B cell (primary cell): ENCODE measurements at places on chromosomes 13 and 19. TPM values are rescaled to one million over a fixed set of nuclear protein-coding genes. Genes with fewer than 3 reads are reported as not detected.

GRCh38 chr19:3374369-3375112 is 8.2 kb downstream of the NFIC start:
- DNase-seq, result no peak

The RFPL4A gene
- not detected in 2 replicates for polyA plus RNA-seq

The GRIK5 gene
- 0.09 and 0.33 TPM in 2 replicates for polyA plus RNA-seq

DNA sequence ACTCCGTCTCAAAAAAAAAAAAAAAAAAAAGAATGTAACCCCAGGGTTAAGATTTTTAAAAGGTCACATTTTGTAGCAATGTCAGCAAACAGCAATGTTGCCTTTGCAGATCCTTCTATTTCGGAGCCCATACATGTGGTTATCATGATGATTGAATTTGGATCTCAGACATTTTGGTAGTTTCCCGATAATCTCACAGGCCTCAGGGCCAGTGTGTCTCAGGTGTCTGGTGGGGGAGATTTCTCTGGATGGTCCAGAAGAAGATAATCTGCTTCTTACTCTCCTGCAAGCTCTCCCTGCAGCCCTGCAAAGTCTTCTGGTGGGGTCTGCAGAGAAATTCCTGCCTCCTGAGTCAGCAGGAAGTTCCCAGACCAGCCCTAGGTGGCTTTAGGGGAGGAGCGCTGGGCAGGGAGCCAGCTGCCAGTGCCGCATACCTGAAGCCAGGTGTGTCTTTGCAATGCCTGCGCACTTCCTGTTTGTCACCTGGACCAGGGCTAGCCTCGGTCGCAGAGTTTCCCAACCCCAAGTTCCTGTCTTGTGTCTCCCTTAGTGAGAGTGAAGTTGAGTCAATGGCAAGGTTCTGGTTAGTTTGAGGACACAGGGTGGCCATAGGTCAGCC is 1.4 kb downstream of the SH2D3A start:
- peak; percentile 31 for DNase-seq

DNA sequence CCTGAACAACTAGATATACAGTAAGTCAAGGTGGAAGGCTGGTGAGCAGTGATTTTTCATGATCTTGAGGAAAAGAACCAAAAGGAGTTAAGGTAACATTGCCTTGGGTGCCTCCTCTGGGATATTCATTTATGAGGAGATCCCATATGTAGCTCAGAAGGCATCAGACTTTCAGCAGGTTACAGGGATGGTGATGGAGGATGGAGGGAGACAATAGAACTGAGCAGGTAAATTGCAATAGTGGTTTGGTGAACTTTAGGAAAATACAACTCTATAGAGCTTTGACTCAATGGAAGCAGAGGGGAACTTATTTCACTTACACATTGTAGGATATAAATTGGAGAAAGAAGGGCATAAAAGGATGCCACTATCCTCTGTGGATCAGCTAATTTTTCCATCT is 243.4 kb upstream of the SPRY2 start:
- no peak for DNase-seq

DNA sequence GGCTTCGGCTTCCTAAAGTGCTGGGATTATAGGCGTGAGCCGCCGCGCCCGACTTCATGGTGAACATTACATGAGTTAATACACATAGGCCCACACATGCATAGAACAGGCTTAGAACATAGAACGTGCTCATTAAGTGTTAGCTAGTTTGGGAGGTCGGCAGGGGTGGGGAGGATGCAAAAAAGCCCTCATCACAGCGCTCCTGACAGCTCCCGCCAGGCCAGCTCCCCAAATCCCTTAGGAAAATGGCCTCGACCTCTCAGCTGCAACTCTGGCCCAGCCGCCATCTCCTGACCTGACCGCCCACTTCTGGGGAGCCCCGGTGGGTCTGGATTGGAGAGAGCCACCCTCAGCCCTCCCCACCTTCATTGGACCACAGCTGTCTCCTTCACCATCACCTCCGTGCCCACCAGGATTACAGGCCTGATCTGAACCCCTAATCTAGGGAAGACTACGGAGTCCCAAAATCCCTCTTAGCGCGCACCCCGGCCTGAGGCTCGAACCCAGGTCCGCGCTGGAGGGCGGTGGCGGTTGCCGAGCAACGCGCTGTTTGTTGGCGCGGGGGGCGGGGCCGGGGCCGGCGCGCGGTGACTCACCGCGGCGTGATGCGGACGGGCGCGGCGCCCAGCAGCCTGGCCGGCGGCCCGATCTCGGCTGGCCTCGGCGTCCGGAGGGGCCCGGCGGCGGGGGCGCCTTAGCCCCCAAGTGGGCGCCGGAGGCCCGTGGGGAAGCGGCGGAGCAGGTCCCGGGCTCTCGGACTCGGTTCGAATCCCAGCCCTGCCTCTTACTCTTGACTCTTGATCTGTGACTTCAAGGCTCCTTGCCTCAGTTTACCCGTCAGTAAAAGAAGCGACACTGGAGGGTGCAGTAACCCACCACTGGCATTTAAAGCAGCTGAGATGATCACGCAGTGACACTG is 26.7 kb upstream of the NANOS3 start:
- peak; percentile 84 for DNase-seq

The ZNF579 gene
- polyA plus RNA-seq, result 3.7 and 6.7 TPM in 2 replicates

GRCh38 chr13:30868799-30869470 is 37.1 kb upstream of the MEDAG start:
- DNase-seq, result no peak

- DNase-seq, result no peak
Measured at GRCh38 chr13:26678796-26679195, 81.8 kb downstream of the GPR12 start.

DNA sequence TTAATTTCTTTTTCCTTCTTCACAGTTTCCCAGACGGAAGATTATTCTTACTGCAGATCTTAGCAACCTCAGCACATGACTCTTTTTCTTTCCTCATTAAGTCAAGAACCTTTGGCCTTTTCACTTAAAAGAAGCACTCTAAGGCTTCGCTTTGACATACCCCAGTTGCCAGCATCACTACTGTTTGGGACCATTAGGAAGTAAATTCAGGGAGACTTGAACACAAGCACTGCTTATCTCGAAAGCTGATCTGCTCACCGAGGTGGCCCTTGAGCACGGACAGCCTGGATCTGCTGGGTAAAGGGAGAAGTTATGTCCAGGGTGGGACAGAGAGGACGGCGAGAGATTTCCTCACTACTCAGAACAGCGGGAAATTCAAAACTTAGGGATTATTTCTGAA is 151.4 kb upstream of the RNF113B start:
- DNase-seq, result no peak

The PLEKHA4 gene
- polyA plus RNA-seq, result 4.3 and 6.0 TPM in 2 replicates

- DNase-seq, result no peak
Measured at GRCh38 chr13:113814435-113814821, 49.4 kb downstream of the GAS6 start.

DNA sequence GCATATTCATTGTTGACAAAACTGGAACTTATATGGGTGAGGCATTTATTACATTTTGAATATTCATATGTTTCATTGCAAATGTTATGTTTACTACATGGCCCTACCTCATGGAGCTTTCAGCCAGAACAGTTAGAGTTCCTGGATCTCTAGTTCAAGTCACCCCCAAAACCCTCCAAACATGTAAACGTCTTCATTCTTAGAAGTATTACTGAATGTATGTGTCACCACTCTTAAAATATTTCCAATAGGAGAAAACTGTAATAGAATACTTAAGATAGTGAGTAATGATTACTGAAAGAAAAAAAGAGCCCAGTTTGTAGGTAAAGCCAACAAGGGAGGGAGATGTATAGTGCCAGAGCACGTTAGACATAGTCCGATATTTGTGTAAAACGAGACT is 23.5 kb downstream of the URI1 start:
- DNase-seq, result no peak

DNA sequence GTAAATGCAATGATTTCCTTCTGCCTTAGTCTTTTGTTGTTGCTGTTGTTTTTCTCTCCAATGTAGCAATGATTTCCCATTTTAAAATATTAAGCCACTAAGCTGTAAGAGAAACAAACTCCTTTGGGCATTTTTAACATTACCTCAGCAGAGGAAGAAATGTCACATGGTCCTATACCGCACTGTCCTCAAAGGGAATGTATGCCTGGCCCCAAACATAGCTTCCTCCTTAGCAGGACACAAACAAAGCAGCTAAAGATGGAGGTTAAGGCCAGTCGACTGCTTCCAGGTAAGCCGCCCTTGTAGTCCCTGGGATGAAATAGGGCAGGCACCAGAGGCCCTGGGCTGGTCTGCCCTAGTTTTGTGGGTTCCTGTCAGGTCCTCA is 249.0 kb downstream of the TSHZ3 start:
- DNase-seq, result no peak

- no peak for DNase-seq
Measured at GRCh38 chr13:96533408-96533807, 443.5 kb downstream of the HS6ST3 start.

DNA sequence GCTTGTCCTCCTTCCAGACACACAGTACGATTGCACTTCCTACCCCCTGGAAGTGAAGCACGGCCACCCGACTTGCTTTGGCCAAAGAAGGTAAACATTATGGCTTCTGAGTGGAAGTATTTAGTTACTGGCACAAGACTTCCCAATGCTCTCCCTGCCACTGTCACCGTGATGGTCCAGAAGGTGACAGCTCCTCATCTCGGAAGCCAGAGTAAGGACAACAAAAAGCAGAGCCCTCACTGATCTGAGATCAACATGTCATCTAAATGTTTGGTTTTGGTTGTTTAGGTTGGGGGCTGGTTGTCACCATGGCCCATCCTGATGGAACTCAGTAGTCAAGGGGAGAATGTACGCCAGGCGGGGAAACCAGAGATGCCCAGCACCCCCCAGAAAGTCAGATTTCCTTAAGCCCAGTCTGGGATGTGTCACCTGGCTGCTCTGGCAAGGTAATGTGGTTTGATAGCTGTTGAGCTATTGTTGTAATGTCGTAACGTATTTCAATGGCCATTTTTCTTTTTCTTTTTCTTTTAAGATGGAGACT is 170.1 kb upstream of the ZNF536 start:
- no peak for DNase-seq

DNA sequence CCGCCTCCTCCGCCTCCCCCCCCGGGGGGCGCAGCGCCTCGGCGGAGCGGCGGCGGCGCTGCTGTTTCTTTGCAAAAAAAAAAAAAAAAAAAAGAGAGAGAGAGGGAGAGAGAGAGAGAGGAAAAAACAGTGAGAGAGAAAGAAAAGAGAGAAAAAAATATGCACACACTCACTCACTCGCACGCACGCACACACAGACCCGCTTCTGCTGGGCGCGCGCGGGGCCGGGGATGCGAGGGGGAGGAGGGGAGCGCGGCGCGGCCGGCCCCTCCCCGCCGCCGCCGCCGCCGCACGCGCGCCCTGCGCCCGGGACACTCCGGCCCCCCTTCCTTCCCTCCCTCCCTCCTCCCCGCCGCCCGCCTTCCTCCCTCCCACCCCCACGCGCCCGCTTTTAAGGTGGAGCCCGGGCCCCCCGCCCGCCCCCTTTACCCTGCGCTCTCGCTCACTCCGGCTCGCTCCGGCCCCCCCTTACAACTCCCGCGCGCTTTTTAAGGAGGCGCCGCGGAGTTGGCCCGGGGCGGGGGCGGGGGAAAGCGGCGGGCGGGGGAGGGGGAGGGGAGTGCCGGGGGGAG is at the start of gene SAMD1:
Gene SAMD1 (minus strand): TSS at position 243 of the 572 bp plus-strand sequence.
- DNase-seq, result peak; percentile 90

GRCh38 chr19:10747271-10747670 is 29.4 kb downstream of the DNM2 start:
- no peak for DNase-seq

The CYP2A7 gene
- polyA plus RNA-seq, result not detected in 2 replicates
